AG09309 (cell line): ENCODE measurements at places on chromosomes 3 and 15.

- no peak for DNase-seq
Observed at GRCh38 chr3:141419946-141420345, 51.6 kb downstream of the ZBTB38 start.

DNA sequence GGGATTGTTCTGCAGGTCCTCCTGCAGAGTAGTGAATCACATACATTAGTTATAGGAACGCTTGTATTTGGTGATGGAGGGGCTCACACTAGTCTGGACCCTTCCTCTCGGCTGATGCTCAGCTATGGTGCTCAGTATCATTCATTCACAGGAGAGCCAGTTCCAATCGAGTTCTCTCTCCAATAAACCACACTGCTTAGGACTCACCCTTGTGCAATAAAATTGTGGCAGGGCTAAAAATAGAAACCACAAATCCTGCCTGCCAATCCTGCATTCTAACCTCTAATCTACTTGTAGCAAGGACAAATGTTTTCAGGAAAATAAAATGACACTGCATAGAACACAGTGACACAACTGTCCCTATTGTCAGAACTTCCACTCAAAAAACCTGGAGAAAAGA is 138.4 kb upstream of the TBL1XR1 start:
- DNase-seq, result no peak

DNA sequence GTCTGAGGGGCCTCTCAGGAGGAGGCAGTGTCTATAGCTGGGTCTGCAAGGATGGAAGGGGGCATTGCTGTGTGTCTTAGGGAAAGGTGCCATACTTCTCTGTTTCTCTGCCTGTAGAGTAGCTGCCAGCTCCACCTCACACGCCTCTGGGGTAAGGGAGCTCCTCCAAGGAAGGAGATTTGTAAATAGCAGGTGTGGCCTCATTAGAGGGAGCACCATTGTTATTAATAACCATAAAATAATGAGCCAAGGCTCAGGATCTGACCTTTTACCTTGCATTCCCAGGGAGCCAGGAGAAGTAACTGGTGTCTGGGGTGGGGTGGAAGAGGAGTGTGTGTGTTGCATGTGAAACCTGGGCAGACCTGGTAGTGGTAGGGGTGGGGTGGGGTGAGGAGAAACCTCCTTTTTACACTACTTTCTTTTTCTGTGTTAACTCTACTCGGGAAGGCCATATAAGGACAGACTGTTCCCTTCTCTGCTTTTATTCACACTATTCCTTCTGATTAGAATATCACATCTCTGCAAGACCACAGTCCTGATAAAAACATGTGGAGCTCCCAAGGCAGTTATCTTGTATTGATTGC is 2.2 kb upstream of the C15orf39 start:
- DNase-seq, result no peak

DNA sequence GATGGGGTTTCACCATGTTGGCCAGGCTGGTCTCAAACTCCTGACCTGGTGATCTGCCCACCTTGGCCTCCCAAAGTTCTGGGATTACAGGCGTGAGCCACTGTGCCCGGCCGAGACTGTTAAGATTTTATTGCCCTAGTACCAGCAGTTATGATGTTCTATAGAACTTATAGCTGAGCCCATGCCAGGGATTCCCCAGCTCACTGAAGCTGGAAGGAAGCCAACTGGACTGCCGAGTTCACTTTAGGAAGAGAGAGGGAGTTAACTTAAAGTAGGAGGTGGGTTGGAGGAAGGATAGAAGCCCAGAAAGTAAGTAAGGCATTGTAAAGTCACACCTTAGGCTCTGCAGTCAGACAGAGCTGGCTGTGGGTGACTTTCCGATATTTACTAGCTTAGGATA is 101.1 kb upstream of the BOC start:
- DNase-seq, result no peak

DNA sequence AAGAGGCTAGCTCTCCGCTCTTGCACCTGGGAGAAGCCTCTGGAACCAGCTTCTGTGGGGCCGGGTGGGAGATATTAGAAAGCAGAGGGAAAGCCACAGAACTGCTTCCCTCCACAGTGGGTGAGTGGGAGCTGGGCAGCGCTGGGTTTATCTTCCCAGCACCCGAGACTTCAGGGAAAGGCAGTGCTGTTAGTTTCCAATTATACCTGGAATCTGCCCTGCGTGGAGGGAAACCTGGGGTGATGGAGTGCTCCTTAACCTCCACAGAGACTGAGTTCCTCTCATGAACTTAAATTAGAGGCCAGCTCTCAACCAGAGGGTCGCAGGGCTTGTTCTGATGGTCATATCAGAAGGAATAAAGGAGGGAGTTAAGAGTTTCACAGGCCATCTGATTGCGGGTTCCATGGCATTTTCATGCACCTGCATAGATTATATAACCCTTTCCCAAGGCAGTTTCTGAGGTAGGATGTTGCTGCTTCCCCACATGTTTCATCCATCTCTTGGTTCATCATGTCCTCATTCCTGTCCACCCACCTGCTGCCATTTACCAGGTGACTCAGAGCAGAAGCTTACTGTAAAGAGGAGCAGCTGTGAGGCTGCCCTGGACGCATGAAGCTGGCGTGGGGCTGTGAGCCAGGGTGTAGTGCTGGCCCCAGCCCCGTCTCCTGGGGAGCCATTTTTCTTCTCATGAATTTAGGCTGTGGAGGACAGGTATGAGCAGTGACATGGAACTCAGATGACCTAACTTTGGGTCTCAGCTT is 42.5 kb downstream of the CA12 start:
- DNase-seq, result no peak

DNA sequence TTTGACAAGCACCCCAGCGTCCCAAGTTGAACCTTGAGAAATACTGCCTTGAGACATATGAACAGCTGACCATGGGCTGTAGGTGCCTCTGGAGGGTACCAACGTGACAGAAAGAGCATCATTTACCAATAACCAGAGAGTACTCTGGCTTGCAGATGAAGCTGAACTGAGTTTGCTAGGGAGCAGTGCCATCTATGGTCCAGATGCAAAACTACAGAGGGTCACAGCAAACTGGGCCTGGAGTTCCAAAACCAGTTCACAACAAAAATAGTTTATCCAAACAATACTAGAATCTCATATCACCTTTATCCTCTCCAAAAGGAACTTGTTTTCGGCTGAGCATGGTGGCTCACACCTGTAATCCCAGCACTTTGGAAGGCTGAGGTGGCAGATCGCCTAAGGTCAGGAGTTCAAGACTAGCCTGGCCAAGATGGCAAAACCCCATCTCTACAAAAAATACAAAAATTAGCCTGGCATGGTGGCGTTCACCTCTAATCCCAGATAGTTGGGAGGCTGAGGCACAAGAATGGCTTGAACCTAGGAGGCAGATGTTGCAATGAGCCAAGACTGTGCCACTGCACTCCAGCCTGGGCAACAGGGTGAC is 69.3 kb downstream of the CHAC1 start:
- peak; percentile 27 for DNase-seq

- no peak for DNase-seq
Observed at GRCh38 chr3:98657457-98657856, 64.0 kb upstream of the CPOX start.

GRCh38 chr3:130876594-130876993 is 17.3 kb upstream of the ATP2C1 start:
- DNase-seq, result no peak

DNA sequence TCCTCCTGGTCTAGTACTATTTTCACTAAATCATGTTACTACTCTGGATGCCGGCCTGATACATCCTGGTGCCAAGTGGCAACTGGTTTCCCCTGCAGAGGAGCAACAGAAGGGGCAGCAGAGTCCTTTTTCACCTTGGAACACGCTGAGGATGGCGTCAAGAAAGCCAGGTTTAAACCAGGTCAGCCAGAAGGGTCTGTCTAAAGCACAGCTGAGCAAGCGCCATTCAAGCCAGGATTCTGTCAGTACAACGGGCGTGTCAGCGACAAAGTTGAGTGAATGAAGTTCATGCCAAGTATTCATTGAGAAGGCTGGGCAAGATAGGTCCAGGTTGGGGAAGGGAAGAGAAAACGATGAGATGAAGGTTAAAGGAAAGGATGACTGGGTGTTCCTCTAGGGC is 88.2 kb downstream of the FBN1 start:
- no peak for DNase-seq

DNA sequence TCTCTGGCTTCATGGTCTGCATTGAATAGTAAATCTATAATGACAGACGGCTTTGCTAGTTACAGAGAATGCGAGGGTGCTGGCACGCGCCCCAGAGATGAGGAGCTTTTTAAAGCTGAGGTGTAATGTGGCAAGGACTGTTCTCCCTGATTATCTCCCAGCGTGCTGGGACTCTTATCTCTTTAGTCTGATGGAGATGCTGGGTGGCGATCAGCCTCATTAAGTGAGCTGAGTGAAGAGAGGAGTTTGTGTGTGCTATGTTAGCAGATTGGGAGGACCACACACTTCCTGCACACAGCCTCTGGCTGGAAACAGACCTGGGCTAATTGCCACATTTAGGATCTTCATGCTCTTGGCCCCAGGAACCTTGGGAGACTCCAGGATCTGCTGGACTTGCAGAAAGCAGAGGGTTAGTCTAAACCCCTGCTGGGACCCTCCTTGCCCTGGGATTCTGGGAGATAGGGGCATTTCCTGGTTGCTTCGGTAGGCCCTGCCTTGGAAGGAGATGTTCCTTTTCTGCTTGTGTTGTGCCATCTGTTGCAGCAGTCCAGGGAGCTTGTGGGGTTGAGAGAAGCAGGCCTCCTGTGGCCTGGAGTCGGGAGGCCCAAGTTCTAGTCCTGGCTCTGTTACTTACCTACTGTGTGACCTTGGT is 15.0 kb downstream of the PDIA5 start:
- no peak for DNase-seq

GRCh38 chr3:167691366-167691765 is 37.6 kb upstream of the WDR49 start:
- no peak for DNase-seq

DNA sequence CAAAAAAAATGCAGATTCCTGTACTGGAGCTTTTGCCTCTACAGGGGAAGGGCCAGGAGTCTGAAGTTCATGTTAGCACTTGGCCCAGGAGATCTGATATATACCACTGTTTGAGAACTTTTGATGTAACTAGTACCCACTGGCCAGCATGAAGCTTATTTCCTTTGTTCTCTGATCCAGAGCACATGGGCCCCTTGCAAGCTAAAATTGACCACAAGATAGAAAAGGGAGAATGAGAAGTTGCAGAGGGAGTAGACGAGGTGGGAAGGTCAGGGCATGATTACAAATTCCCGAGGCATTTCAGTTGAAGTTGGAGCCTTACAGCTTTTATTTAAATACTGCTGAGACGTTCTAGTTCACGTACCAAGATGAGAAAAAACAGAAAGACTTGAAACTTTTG is 28.2 kb downstream of the TGM4 start:
- DNase-seq, result no peak

DNA sequence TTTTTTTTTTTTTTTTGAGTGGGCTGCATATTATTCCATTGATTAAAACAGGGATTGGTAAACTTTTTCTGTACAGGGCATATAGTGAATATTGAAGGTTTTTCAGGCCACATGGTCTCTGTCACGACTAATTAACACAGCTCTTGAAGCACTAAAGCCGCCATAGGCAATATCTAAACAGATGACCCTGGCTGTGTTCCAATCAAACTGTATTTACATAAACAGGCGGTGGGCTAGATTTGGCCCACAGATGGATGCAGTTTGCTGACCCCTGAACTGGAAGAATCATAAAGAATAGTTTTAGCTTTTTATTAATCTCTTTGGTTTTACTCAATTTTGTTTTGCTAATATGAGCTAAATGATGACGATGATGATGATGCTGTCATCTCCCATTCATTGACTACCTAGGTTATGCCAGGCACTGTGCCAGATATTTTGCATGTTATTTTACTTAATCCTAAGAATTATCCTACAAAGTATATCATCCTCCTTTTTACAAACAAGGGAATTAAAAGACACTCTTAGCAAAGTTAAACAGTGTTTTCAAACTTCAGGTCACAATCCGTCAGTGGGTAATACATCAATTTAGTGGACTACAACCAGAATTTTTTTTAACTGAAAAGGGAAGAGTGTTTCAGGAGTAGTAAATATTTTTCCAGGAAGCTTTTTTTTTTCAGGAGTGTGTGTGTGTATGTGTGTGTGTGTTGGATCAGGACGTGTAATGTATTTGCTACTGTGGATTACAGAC is 54.3 kb downstream of the LMCD1 start:
- no peak for DNase-seq

DNA sequence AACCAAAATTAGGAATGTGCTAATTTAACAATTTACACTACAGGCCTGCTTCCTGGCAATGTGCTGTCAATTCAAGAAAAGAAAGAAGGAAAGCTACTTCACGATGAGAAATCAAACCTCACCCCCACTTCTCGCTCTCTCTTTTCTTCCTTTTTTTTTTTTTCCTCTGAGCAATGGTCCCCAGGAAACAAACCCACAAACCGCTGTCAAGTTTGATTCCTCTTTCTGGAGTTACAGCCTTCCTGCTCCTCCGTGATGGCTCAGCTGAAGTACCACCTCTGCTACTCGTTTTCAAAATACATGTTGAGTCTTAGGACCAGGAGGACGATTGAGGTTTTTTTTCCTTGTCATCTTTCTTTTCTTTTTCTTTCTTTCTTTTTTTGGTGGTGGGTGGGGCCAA is 3.4 kb upstream of the TRIM71 start:
- no peak for DNase-seq

- no peak for DNase-seq
Observed at GRCh38 chr3:94787734-94788270, 724.9 kb downstream of the NSUN3 start.

DNA sequence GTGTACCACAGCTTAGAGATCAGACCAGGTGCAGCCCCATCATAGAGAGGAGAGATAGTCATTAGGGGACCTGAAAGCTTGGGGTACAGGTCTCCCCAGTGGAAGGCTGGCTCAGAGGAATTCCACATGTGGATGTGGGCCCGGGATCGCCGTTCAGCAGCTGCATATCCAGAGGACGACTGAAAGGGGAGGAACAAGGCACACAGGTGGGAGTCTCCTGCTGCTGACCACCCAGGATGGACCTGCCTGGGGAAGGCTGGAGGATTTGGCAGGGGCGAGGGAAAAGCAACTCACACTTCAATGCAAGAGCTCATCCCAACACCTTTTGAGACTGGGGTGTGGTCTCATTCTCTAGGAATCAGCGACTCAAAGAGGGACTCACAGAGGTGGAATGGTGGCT is 25.0 kb upstream of the MRPS22 start:
- DNase-seq, result no peak
